SJSA1 (cell line): ENCODE measurements at places on chromosomes 5 and 9. TPM values are rescaled to one million over a fixed set of nuclear protein-coding genes. Genes with fewer than 3 reads are reported as not detected.

C5orf58 gene
- not detected in 2 replicates for total RNA-seq

GPR150 gene
- 0.18 TPM in 1 of 2 replicates, not detected in the other for total RNA-seq

CCL28 gene
- 0.18 TPM in 1 of 2 replicates, not detected in the other for total RNA-seq

RNF180 gene
- 0.79 TPM in 1 of 2 replicates, not detected in the other for total RNA-seq

- H3K27me3 ChIP-seq: no peaks in the 10 kb centered on the region
- H3K27ac ChIP-seq: no peak overlapping the region
- peak; percentile 70 for DNase-seq
Observed at GRCh38 chr5:114305402-114306207, 56.3 kb upstream of the KCNN2 start.

GRCh38 chr9:5442400-5443011 lies 4.8 kb upstream of the PLGRKT start:
- DNase-seq: no peak
- peaks cover 25% of the 10 kb centered on the region for H3K4me1 ChIP-seq
- no peaks in the 10 kb centered on the region for H3K27me3 ChIP-seq
- no peaks in the 10 kb centered on the region for H3K36me3 ChIP-seq
- no peak overlapping the region for H3K27ac ChIP-seq
- no peak overlapping the region for H3K4me3 ChIP-seq

DNA sequence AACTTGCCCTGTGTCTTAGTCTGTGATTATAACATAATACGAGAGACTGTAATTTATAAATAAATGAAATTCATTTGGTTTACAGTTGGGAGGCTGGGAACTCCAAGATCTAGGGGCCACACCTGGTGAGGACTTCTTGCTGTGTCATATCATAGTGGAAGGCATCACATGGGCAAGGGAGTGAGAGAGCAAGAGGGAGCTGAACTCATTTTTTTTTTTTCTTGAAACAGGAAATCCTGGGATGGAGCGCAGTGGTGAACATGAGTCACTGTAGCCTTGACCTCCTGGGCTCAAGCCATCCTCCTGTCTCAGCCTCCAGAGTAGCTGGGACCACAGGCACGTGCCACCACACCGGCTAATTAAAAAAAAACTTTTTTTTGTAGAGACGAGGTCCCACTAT lies 7.2 kb downstream of the MLANA start:
- H3K27ac ChIP-seq: no peak overlapping the region
- no peak for DNase-seq
- no peak overlapping the region for H3K4me3 ChIP-seq
- H3K4me1 ChIP-seq: no peaks in the 10 kb centered on the region
- H3K27me3 ChIP-seq: no peaks in the 10 kb centered on the region

DNA sequence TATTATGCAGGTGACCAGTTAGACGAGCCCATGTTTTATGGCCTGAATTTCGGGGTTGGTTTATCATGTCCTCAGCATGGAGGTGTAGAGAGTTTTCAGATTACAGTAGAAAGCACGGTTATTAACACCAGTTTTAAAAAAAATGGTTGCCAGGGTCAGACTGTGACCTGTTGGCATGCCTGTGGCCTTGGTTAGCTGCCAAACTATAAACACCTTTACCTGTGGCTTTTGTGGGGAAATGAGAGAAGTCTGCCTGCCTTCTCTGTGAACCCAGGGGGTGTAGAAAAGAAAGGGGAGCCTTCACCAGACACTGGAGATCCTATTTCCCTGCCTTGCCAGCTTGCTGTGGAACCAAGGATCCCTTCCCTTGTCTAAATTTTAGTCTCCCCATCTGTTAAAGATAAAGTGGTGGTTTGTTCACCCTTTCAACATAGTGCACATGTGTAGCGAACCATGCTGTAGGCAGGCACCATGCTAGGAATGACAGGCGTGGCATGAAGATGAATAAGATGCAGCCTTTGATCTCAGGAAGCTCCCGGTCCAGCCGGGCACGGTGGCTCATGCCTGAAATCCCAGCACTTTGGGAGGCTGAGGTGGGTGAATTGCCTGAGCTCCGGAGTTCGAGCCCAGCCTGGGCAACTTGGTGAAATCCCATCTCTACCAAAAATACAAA lies 6.1 kb upstream of the PHF19 start:
- no peak for DNase-seq
- no peak overlapping the region for H3K4me3 ChIP-seq
- no peak overlapping the region for H3K27ac ChIP-seq
- no peaks in the 10 kb centered on the region for H3K27me3 ChIP-seq
- H3K36me3 ChIP-seq: no peaks in the 10 kb centered on the region
- peaks cover 4% of the 10 kb centered on the region for H3K4me1 ChIP-seq

- peaks cover 35% of the 10 kb centered on the region for H3K4me1 ChIP-seq
- DNase-seq: peak; percentile 33
- no peak overlapping the region; the same call in 1 of the 2 replicates for H3K27ac ChIP-seq
- H3K27me3 ChIP-seq: no peaks in the 10 kb centered on the region
- H3K4me3 ChIP-seq: no peak overlapping the region
- no peaks in the 10 kb centered on the region for H3K36me3 ChIP-seq
Observed at GRCh38 chr9:89422151-89422975, 75.5 kb downstream of the SEMA4D start.

- no peaks in the 10 kb centered on the region for H3K36me3 ChIP-seq
- H3K4me3 ChIP-seq: no peak overlapping the region
- no peak for DNase-seq
Observed at GRCh38 chr5:24163091-24163490, 481.7 kb downstream of the CDH10 start.

DNA sequence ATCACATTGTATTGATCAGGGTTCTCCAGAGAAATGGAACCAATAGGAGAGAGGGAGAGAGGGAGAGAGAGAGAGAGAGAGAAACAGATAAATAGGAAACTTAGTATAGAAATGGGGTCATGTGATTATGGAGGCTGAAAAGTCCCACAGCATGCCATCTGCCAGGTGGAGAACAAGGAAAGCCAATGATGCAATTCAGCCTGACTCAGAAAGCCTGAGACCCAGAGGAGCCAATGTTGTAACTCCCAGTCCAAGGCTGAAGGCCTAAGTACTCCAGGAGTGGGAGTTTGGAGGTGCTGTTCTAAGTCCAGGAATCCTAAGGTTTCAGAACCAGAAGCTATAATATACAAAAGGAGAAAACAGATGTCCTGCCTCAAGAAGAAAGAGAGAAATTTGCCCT lies 48.4 kb upstream of the ISOC1 start:
- no peaks in the 10 kb centered on the region for H3K27me3 ChIP-seq
- H3K36me3 ChIP-seq: no peaks in the 10 kb centered on the region
- no peak overlapping the region for H3K27ac ChIP-seq
- DNase-seq: no peak
- H3K4me1 ChIP-seq: no peaks in the 10 kb centered on the region

DNA sequence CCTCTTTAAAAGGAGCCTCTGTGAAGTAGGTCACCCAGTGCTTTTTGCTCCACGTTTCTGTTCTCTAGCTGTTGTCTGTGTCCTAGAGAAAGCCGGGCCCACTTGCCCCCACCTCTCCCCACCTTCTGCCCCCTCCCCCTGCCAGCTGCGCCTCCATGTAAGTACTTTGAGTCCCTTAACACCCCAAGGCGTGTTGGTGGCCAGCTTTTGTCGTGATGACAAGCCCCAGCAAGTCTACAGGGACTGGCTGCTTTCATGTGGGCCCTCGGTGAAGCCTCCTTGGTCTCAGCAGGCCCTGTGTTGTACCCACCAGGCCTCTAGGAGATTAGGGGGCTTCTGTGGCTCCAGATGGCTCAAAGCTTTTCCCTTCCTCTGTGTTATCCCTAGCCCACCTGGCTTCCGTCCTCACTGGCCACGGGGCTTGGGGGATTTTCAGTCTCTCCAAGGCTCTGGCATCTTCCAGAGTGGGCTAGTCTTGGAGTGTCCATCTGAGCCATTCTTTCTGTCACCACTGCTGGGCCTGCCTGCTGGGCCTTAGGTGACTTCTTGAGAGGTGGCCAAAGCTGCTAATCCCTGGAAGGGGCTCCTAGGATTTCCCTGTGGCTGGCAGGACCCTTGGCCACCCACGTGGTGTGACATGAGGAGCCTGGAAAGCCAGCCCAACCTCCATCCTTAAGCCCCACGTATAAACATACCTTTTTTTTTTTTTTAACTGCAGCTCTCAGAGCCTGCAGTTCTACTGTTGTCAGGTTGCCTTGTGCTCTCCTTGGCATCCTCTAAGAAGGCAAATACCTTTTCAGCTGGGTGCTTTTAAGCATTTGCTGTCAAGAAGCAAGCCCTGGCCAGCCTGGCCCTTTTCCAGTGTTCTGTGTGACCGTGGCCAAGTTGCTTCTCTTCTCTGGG lies 1.1 kb upstream of the NDST1 start:
- no peaks in the 10 kb centered on the region for H3K27me3 ChIP-seq
- peaks cover 48% of the 10 kb centered on the region for H3K4me1 ChIP-seq
- H3K27ac ChIP-seq: no peak overlapping the region
- DNase-seq: no peak
- peaks cover 30% of the 10 kb centered on the region for H3K36me3 ChIP-seq

DNA sequence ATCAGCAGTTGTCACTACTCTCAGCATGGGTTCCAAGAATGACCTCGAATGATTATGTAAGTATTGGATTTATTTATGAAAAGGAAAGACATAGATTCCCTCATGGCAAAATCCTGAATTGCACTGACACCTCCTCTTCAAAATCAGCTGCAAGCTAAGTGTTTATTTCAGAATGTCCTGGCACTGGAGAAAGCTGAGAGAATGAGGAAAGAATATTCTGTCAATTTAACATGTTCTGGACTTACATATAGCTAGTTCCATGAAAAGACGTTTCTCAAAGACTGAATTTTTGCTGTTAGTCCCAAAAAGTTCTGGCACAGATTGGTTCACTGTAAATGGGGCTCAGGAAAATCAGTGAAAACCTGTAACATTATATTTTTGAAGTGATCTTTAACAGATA lies 120.3 kb downstream of the NREP start:
- H3K4me3 ChIP-seq: no peak overlapping the region
- DNase-seq: no peak
- H3K36me3 ChIP-seq: no peaks in the 10 kb centered on the region
- H3K27me3 ChIP-seq: no peaks in the 10 kb centered on the region
- H3K4me1 ChIP-seq: no peaks in the 10 kb centered on the region

DNA sequence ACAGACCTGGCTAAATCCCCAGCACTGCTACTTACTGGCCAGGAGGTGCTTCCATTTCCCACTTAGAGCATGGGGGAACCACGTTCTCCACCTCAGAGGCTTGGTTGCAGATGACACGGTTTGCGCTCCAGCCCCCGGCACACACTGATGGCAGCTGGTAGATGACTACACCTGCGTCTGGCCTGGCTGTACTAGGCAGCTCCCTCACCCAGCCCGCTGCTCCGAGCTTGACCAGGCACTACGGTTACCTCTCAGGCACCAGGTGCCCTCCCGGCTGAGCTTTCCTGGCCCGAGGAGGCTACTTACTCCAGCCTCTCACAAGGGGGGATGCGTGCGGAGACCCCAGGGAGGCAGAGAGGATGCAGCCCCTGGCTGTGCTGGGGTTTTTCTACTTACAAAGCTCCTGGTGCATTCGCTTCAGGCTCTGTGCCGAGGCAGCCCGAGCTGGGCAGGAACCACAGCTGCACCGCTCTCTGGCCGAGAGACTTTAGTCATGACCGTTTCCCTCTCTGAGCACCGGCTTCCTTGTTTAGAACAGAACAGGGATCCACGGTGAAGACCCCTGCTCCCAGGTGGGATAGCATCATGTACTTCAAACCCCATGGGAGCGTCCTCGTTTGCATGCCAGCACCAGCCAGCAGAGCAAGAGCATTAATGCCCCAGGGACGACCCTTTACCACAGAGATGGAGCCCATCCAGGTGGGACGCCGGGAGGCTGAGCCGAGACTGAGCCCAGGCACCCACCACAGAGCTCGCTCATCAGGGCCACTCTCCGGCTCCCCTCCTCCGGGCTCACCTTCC lies 7.6 kb upstream of the GBGT1 start:
- no peaks in the 10 kb centered on the region for H3K36me3 ChIP-seq
- H3K27me3 ChIP-seq: peaks cover 27% of the 10 kb centered on the region
- no peaks in the 10 kb centered on the region; the same call in 1 of the 2 replicates for H3K4me1 ChIP-seq
- H3K27ac ChIP-seq: no peak overlapping the region
- no peak overlapping the region for H3K4me3 ChIP-seq

GRCh38 chr9:87662808-87663528 lies 63.0 kb upstream of the CTSL start:
- H3K4me1 ChIP-seq: peaks cover 24% of the 10 kb centered on the region
- DNase-seq: peak; percentile 80
- no peak overlapping the region for H3K27ac ChIP-seq
